ENCODE measurements at places on chromosomes 7 and 10.

GRCh38 chr10:14250496-14251076, 80.1 kb downstream of the FRMD4A start:
- DNase-seq, result no peak

DNA sequence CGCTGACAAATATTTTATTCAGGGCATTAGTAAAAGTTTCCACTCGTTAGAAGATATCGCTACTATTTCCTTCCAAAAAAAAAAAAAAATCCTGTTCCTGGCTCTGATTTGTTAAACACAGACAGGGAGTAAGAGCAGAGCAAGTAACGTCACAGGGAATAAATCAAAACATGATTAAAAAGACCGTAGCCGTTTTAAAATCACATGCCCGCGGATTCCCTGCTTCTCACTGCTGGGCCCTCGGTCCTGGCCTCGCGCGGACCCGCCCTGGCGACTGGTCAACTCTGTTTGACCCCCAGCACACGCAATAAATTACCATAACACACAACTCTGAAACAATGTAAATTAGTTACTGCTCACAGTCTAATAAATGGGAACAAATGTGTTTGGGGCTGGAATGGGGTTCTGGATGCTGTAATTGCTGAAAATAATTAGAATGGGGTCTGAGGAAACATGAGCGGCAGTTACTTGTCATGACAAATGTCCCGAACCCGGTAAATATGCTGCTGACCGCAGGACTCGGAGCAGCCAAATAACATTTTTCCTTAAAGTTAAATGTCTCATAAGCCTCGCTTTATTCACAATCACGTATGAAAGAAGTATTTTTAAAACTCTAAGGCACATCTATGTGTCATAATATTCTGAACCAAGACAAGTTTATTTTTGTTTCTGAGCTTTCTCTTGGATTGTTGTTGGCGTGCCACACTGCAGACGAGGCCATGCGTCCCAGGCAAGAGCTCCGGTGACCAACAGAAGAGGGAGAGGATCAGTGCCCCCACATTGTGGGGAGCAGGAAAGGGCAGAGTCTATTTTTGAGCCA, 17.9 kb downstream of the EBF3 start:
- DNase-seq, result peak; percentile 90

- peak; percentile 52 for DNase-seq
Measured at GRCh38 chr7:34759477-34760125, 101.6 kb downstream of the NPSR1 start.

DNA sequence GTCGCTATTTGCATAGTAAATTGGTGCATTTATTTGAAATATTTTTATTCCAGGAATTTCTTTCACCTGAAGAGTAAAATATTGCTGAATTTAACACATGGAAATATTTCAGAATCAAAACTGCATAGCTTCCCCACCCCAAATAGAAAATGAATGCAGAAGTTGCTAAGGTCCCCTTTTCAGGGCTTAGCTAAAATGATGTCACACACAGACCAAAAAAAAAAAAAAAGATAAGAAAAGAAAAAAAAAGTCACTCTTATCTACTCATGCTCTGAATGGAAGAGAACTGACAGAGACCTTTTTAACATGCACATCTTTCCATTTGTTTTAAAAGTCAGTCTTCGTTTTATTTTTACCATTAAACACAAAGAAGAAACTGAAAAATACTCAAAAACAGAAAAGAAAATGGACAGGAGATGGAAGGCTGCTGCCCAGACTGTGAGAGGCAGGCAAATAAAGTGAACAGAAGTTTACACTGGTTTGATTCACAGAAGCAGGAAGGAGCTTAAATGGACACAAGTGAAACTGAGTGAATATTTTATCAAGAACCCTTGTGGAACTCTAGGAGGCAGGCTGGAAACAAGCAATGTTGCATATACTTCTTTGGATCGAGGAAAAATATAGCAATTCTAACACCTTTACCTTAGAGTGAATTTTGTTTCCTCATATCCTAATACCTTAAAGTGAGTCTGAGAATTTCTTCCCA, 32.0 kb downstream of the PSMC2 start:
- DNase-seq, result no peak

GRCh38 chr7:138089080-138089901, 13.0 kb downstream of the AKR1D1 start:
- DNase-seq, result peak; percentile 2

DNA sequence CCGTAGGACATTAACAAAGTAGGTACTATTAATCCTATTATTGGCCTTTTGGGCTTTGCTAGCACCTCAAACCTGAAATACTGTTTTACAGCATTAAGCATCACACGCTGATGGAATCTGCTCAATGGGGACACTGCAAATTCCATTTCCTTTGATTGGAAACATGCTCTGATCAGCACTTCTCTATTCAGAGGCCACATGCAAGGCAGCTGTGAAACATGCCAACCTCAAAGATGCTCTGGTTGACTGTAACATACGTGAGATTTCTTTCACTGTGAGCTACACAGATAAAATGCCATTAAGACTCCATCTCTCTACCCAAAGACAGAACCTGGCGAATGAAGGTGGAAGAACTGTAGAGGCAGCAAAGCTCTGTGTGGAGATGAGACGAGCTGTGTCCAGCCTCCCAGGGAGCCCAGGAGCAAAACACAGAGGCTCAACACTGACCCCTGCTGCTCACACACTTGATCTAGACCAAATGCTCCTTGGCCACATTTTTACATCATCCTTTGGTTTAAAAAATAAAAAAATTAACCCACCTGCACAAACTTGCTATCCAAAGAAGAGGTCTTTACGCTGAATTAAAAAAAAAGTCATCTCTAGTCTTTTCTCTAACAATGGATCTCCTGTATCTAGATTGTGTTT, 8.0 kb downstream of the RSU1 start:
- DNase-seq, result peak; percentile 41

DNA sequence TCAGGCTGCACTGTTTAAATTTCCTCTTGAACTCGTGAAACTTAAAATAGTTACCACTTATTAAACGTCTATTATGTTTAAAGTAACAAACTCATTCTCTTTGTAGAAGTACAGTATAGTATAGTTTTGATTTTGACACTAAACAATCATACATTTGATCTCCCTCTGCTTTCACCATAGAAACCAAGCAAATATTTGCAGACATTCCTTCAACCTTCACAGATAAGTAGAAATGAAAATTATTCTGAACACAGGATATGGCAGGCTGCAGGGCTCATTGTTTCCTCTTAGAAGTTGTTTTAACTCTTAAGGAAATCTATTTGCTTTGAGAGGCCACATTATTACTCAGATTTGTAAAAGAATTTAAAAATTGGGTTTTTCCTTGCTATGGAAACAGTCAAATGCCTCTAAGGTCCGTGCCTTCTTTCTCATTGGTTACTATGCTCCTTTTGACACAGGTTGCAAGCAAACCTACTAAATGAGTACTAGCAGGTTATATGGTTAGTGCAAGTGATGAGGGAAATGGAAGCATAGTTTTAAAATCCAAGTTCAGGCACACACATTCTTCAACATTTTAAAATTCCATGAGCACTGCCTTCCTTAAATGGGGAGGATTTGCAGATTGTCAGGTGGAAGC, 92.8 kb upstream of the FAM133B start:
- DNase-seq, result peak; percentile 48

GRCh38 chr10:78656417-78657162, 412.2 kb upstream of the ZMIZ1 start:
- DNase-seq, result no peak

- DNase-seq, result no peak
Measured at GRCh38 chr7:132882714-132883428, 199.0 kb downstream of the CHCHD3 start.

GRCh38 chr7:109763611-109764010, 1193.9 kb downstream of the DNAJB9 start:
- DNase-seq, result no peak
